ENCODE measurements at places on chromosomes 16 and 17.

- DNase-seq = no peak
Observed at GRCh38 chr17:78745407-78746088, 36.5 kb downstream of the CYTH1 start.

- DNase-seq = no peak
Observed at GRCh38 chr17:21388066-21388465, 11.9 kb downstream of the KCNJ12 start.

GRCh38 chr16:25155553-25156460, 44.3 kb downstream of the LCMT1 start:
- DNase-seq = no peak

DNA sequence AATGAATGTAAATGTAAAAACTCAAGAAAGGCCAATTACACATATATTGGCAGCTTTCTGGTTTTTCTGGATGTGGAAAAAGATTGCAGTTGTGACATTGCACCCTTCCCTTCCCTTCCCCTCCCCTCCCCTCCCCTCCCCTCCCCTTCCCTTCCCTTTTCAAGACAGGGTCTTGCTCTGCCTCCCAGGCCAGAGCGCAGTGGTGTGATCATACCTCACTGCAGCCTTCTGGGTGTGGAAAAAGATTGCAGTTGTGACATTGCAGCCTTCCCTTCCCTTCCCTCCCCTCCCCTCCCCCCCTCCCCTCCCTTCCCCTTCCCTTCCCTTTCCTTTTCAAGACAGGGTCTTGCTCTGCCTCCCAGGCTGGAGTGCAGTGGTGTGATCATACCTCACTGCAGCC, 41.7 kb downstream of the PIK3R5 start:
- no peak for DNase-seq

GRCh38 chr16:25575363-25575762, 116.4 kb upstream of the HS3ST4 start:
- DNase-seq = no peak

GRCh38 chr16:57830890-57831484, 28.7 kb upstream of the KIFC3 start:
- DNase-seq = no peak

- no peak for DNase-seq
Observed at GRCh38 chr16:4612977-4613635, 1.6 kb downstream of the UBALD1 start.

DNA sequence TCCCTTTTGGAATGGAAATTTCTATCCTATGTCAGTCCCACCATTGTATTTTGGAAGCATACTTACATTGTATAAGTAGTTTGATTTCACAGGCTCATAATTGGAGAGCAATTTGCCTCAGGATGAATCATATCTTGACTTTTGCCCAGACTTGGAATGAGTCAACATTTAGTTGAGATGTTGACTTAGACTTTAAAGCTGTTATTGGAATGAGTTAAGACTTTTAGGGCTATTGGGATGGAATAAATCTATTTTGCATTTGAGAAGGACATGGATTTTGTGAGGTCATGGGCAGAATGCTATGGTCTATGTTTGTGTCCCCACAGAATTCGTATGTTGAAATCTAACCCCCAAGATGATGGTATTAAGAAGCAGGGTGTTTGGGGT, 12.2 kb upstream of the ZNF594 start:
- no peak for DNase-seq

DNA sequence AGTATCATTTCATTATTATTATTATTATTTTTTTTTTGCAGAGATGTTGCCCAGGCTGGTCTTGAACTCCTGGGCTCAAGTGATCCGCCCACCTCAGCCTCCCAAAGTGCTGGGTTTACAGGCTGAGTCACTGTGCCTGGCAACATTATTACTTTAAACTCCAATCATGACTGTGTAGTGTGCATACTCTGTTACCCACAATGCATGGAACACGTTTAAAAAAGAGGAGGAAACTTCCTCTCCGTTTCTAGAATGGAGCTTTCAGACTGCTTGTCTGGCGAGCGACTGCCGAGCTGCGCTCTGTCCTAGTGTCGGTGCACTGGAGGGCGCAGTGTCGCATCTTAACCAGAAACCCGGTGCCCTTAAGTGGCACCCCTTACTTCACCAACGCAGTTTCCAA, 22.1 kb upstream of the FASN start:
- peak; percentile 30 for DNase-seq

GRCh38 chr17:63190821-63191370, 224.9 kb downstream of the TANC2 start:
- DNase-seq = no peak

DNA sequence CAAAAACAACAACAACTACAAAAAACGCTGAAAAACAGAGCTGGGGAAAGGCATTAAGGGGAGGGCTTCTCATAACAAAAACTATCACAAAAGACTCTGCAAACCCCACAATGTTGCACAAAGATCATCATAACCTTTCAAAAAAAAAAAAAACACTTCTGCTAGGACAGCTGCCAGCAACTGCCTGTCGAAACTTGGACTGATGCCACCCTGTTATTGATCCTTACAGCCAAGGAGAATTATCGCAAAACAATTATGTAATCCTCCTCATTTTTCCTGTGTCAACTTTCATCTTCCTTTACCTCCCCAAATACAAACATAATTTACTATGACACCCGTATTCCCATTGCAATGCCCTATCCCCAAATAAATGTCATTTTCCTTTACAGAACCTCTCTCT, 9.3 kb downstream of the CCDC40 start:
- no peak for DNase-seq

DNA sequence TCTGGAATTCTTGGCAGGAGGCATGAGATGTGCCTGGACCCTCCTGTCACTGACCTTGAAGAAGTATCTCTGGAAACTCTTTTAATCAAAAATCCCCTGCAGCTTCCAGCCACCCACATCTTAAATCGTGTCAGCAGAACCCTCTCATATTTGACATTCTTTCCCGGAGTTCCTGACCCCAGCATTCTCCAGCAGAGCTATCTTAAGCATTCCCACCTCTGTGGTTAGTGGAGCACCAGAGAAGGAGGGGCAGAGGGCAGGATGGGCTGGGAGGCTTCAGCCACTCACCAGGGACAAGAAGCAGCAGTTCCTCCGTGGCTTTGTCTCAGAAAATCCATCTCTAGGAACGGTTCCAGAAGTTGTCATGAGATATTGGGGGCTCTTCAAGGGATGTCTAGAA, 149.9 kb downstream of the RGS9 start:
- no peak for DNase-seq

DNA sequence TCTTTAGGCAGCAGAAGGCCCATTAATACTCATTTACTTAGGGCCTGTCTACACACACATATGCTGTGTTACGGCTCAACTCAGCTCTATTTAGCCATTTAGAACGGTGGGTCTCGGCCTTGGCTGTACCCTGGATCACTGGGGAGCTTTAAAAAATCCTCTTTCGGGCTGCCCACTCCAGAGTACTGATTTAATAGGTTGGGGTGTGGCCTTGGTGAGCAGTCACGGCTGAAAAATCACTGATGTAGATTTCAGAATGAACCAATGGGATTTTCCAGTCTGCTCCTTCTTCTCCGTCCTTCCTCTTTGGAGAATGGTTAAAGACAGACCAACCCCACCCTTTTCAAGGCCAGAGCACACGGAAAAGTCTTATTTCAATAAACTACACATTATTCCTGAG, 223.5 kb downstream of the CCDC182 start:
- DNase-seq = no peak

GRCh38 chr16:77308163-77308561, 109.0 kb downstream of the SYCE1L start:
- DNase-seq = no peak

DNA sequence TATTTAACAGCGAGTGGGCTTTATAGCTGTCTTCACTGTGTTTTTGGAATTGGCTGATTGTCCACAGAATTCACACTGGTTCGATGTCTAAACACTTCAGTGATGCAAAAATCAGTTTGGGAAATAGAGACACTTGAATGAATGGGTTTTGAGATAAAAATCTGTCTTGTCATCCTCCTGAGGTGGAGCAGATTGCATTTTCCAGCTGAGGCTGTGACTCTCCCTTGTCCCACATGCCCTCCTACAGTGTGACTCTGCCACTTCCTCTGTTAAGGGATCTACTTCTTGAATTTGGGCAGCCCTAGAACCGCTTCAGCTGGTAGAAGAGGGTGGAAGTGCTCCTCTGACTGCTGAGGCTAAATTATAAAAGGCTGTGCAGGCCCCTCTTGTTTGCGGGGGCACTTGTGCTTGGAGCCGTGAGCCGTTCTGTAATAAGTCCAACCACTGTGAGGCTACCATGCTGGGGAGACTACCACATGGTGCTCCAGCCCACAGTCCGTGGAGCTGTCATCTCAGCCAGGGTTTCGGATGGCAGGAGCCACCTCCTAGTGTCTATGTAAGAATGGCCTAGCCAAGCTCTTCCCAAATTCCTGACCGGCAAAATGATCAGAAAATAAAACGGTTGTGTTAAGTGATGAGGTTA, 175.9 kb downstream of the SPECC1 start:
- no peak for DNase-seq

- DNase-seq = peak; percentile 58
Observed at GRCh38 chr17:1487939-1488825, 4.3 kb downstream of the MYO1C start.

- no peak for DNase-seq
Observed at GRCh38 chr16:53899431-53899830, 195.5 kb downstream of the FTO start.

GRCh38 chr17:76000016-76000754, 470 bp upstream of the CDK3 start:
- peak; percentile 21 for DNase-seq

DNA sequence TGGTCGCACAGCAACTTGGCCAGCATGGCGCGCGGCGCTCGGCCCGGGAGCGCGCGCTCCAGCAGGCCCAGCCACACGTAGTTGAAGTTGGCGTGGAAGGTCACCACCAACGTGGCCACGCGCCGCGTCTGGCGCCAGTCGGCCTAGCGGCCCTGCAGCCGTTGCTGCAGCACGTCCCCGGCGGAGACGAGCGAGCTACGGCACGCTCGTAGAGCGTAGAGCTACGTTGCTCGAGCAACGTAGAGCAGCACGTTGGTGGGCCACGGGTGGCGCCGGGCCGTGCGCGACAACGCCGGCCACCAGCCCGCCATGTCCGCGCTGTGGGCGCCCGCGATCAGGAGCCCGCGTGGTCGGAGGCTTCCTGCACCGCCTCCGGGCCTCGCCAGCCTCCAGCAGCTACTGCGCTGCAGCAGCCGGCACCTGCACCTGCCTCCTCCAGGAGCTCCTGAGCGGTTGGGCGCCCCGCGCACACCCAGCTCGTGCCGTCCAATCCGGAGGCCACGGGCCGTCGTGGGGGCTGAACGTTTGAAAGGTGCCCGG, 13.4 kb upstream of the SULT1A1 start:
- peak; percentile 70 for DNase-seq

GRCh38 chr17:21263376-21263775, 10.2 kb upstream of the NATD1 start:
- DNase-seq = no peak

DNA sequence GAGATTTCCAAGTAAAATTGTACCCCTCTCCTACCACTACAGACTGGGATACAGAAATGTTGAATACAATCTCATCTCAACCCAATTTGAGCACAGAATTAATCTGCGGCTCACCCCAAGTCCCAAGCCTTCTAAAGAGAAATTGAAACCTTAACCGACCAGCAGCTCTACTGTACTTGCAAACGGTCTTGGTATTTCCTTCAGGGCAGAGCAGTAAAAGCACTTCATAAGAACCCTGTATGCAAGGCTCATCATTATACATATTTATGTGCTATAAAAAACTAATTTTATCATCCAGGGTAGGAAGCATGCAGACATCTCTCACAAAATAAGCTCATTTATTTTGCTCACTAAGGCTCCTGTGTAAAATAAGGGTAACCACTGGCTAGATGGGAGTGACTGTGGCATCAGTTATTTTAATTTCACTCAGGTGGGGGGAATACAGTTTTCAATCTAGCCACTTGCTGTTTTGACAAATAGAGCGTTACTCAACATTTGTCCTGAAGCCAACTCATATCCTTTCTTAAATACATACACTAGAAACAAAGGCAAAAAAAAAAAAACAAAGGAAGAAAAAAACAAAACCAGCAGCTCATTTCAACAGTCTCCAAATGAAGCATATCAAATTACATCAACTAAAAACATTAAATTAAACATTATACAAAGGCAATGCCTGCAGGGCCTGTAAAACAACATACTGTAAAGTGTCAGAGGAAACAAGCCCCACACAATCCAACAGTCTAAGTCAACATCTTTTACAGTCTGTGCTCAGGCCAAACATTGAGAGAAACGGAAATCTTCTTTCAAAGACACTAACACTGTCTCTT, 65.0 kb downstream of the PARN start:
- DNase-seq = no peak

DNA sequence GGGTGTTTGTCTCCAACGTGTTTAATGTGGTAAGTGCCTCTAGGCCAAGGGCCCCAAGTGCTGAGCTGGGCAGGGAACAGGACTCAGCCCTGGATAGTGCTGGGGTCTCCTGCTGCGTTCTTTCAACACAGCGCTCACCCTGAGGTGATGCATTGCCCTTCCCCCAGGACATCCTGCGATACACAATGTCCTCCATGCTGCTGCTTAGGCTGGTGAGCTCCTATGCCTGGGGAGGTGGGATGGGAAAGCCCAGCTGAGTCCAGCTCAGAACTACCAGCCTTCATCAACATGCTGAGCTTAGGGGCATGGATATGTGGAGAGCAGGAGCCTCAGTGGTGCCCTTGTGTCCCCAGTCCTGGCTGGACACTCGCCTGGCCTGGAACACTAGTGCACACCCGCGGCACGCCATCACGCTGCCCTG, 563 bp downstream of the ZACN start:
- DNase-seq = no peak

DNA sequence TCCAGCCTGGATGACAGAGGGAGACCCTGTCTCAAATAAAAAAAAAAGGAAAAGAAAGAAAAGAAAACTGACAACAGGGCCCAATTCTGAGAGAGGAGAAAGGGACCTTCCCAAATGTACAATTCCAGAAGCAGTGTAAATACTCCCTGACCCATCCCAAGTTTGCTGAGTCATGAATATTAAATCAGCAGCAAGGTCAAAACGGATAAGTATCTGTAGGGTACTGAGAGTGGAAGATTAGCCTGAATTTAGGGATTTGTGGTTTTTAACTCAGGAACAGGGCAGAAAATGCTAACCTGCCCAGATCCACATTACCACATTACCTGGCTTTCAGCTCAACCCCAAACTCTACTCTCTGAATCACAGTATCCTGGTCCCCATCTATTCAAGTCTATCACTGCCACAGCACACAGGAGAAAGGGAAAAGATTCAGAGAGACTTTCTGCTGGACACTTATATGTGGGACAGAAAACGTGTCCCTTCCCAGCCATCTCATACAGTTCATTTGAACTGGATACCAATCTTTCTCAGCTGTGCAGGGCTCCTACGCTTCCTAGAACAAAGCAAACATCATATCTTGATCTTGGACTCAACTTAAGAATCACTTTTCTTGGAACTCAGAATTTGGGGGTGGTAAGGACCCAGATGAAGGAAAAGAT, 2.9 kb downstream of the FXR2 start:
- no peak for DNase-seq

- peak; percentile 86 for DNase-seq
Observed at GRCh38 chr17:59707149-59707970, at the start of the genes PTRH2 and VMP1. Gene PTRH2, minus strand, starts transcription at chr17:59707430. Its CDS starts 9,452 bp downstream, at chr17:59697978. Gene VMP1, plus strand, starts transcription at chr17:59707654. Its CDS starts 23,793 bp downstream, at chr17:59731447.

Measured in stimulated activated CD4-positive, alpha-beta T cell treated with anti-CD3 and anti-CD28 coated beads, Interleukin-4, amount 100 ng/mL, for 4 hours (primary cell).